Ascending aorta (tissue), 2 donors: ENCODE measurements at places on chromosomes 4 and X. TPM values are rescaled to one million over a fixed set of nuclear protein-coding genes. Genes with fewer than 3 reads are reported as not detected.

- no peak overlapping the region for H3K4me3 ChIP-seq
- no peak for DNase-seq
- no peak overlapping the region for H3K27ac ChIP-seq
- no peaks in the 10 kb centered on the region for H3K27me3 ChIP-seq
- peaks cover 24% of the 10 kb centered on the region for H3K4me1 ChIP-seq
Observed at GRCh38 chr4:15202481-15202880, 200.2 kb downstream of the CPEB2 start.

The ZRSR2 gene
- 0.64 TPM for total RNA-seq

- no peak overlapping the region for H3K4me3 ChIP-seq
- no peaks in the 10 kb centered on the region for H3K36me3 ChIP-seq
- H3K4me1 ChIP-seq: no peaks in the 10 kb centered on the region
Observed at GRCh38 chr4:116531870-116532269, 553.5 kb downstream of the TRAM1L1 start.

DNA sequence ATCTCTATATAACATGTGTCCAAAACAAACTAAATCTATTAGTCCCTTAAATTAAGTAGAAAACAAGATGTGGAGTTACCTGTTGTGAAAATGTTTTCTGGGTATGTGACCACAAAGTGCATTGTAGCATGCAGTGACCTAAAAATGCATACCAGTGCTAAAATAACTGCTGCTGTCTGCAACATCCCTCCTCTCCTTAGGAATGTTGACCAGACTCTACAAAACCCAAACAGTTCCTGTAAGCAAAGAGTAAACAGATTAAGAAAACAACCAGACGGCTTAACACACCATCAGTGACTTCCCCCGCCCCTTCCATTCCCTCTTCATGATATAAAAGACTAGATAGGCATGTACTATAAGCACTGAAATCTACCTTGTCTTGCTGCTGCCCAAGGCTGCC, 15.8 kb upstream of the RAB33B start:
- H3K27me3 ChIP-seq: no peaks in the 10 kb centered on the region
- no peaks in the 10 kb centered on the region for H3K4me1 ChIP-seq
- no peak for DNase-seq
- no peaks in the 10 kb centered on the region for H3K36me3 ChIP-seq
- H3K27ac ChIP-seq: no peak overlapping the region

The TRIM61 gene
- not detected for total RNA-seq

DNA sequence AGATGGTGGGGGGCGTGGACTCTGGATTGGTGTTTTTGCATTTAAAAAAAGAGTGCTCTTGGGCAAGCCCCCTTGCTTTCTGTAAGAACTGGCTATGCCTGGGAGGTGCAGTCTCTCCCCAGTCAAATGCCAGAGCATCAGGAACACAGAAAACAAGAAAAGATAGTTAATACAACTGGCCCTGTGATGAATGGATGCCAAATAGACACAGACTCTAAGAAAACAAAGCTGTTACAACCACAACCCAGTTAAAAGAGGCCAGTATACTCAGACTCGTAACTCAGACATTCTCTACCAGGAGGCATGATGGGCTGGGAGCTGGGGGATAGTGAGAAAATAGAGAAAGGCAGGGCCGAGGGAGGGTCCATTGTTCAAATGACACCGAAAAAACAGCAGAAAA, 32.5 kb upstream of the C1QTNF7 start:
- no peak for DNase-seq
- peak overlapping the region; percentile 56 for H3K27ac ChIP-seq
- H3K4me3 ChIP-seq: no peak overlapping the region
- H3K27me3 ChIP-seq: no peaks in the 10 kb centered on the region
- H3K36me3 ChIP-seq: no peaks in the 10 kb centered on the region

- no peaks in the 10 kb centered on the region for H3K36me3 ChIP-seq
- H3K4me3 ChIP-seq: no peak overlapping the region
- H3K27me3 ChIP-seq: no peaks in the 10 kb centered on the region
- no peaks in the 10 kb centered on the region for H3K4me1 ChIP-seq
- no peak for DNase-seq
Observed at GRCh38 chr4:40552536-40552935, 77.1 kb downstream of the RBM47 start.
